ENCODE measurements at places on chromosomes 13 and 19. TPM values are rescaled to one million over a fixed set of nuclear protein-coding genes. Genes with fewer than 3 reads are reported as not detected.

Gene FGF22
- 0.25 TPM for polyA plus RNA-seq

Gene UQCRFS1
- 26.8 TPM for polyA plus RNA-seq

Gene RFPL4AL1
- polyA plus RNA-seq: 0.05 TPM

Gene CPAMD8
- polyA plus RNA-seq: 17.3 TPM

Gene KIR3DL2
- 0.21 TPM for polyA plus RNA-seq

Gene ELSPBP1
- polyA plus RNA-seq: 0.32 TPM

Data from thymus (tissue), 14 donors.